AG04450 (cell line): ENCODE measurements at places on chromosomes 3 and 15. TPM values are rescaled to one million over a fixed set of nuclear protein-coding genes. Genes with fewer than 3 reads are reported as not detected.
A peak's percentile ranks its signal among the peaks of the same experiment; 100 is the strongest.

GRCh38 chr15:73873889-73874511 lies 636 bp downstream of the TBC1D21 start:
- peak; percentile 18 for DNase-seq

- DNase-seq, result no peak
Observed at GRCh38 chr3:134642445-134643149, 8.2 kb downstream of the KY start.

GRCh38 chr3:188353426-188353825 lies 199.5 kb downstream of the LPP start:
- no peak for DNase-seq

- no peak for DNase-seq
Observed at GRCh38 chr3:101104321-101104720, 111.1 kb upstream of the ABI3BP start.

DNA sequence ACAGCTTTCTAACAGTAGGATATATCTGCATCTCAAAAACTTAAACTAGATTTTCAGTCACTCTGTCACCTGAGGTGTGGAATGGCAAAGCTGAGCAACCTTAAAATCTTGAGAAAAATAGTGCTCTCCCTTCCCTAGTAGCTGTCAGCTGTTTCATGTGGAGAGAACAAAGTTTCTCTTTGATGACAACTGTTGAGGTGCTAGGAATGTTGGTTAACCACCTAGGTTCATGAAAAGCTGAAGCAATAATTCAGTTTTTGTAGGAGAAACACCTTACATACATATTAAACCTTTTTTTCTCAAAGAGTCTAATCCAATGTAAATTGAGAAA lies 40.8 kb downstream of the TCF12 start:
- no peak for DNase-seq

GRCh38 chr15:96002890-96003859 lies 327.3 kb upstream of the NR2F2 start:
- no peak for DNase-seq

GRCh38 chr3:51686512-51687215 lies 15.6 kb downstream of the TEX264 start:
- DNase-seq, result no peak

DNA sequence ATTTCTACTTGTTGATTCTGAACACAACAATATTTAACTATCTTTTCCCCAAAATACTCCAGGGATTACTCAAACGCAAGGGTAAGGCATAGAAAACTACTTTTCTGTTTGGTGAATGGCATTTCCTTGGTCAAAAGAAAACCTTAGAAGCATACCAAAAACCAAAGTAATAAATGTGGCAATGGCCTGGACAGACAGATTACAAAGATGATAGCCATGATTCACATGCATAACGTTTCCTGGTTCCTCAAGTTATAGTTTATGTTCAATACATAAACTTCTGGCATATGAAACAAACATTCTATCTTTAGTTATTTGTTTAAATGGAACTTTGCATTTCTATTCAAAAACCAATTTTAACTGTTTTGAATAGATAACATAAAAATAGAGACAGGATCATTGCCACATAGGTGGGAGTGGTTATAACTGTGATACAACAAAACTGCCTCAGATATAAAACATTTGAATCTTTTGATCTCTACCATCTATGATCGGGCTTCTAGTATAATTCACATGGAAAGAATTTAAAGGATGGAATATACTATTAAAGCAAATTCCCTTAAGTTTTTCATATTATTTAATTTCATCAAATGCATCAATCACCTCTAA lies 32.1 kb downstream of the FOXP1 start:
- DNase-seq, result no peak

DNA sequence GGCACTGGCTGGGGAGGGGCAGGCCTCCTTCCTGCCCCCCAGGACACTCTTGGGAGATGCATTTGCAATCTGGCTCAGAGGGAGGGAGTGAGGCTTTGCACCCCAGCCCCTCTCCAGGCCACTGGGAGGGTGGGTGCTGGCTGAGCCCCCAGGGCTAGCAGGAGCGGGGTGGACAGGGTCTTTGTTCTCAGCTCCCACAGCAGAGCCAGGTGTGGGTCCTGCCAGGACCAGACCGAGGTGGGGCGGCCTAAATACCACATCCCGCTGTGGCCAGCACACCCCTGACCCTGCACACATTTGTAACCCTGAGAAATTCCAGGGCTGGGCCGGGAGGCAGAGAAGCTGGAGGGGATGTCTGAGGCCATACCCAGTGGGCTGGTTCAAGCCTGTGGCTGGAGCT lies 41.0 kb downstream of the STARD5 start:
- no peak for DNase-seq

DNA sequence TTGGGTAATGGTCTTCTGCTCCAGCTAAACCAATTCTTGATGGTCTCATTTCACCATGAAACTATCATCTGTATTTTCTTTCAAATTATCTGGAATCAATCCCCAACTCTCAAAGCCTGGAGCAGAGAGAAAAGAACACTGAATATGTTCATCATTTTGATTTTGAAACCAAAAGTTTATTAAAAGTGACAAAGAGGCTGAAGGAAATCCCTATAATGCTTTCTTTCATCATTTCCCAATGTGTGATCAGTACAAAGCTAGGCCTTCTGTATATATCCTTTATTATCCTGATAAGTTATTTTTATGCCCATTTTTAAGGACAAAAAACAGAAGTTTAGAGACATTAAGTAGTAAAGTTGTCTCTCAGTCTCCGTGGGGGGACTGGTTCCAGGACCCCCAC lies 50.1 kb upstream of the MBNL1 start:
- no peak for DNase-seq

DNA sequence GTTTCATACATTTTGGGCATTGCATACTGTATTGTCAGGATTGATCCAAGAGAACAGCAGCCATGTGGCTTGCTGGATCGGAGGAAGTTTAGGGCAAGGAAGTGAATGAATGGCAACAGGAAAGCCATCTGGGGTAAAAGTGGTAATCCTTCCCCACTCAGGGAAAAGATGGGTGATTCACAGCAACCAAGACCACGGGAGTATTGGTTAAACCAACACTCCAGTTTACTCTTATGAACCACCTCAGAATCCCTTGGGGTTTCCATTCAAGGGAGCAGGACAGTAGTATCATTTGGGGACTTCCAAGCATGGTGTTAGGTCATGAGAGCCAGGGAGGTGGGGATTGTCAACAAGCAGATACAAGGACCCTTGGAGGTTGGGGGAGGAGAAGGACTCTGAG lies 25.2 kb upstream of the ZBTB38 start:
- DNase-seq, result no peak

- DNase-seq, result no peak
Observed at GRCh38 chr3:129348734-129349133, 70.1 kb downstream of the HMCES start.

- no peak for DNase-seq
Observed at GRCh38 chr15:66705277-66706146, 3.5 kb downstream of the SMAD6 start.

DNA sequence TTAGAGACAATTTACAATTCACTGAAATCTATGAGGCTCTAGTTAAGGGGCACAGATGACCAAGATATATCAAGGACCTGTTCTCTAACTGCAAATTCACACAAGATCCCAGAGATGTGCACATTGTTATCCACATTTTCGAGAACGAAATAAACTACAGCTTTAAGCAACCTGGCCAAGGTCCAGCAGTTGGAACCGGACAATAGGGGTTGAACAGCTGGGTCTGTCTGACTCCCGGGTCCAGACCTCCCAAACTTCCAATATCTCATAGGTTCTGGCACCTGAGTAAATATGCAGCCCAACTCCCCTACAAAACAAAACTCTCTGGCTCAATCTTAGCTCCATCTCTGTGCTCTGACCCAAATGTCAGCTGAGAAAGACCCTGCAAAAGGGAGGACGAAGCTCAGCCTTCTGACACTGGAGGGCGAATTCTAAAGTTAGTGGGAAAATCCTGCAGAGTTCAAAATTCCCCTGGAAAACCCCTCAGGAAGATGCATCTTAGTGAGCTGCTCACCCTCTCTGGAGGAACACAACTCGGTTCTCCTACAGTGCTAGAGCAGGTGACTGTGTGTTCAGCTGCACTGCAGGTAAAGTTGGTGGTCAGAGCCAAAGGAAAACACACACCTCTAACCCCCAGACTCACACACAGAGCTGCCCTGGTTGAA lies 14.2 kb upstream of the SPATA12 start:
- no peak for DNase-seq

DNA sequence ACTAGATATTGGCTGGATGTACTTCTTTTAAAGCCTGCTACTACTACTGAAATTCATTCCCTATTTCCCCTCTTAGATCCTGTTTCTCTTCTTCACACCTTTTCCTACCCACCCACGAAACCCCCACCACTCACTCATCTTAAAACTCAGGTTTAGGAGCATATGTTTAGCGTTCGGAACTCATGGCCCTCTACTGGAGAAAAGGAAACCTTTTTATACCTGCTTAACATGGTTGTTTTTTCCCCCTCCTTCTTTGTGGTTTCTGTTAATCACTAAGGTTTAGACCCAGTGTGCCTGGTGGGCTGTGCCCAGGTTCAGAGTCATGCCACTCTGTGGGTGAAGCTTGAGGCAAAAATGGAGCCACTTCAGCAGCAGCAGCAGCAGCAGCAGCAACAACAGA lies 2.6 kb downstream of the ARID3B start:
- DNase-seq, result no peak

DNA sequence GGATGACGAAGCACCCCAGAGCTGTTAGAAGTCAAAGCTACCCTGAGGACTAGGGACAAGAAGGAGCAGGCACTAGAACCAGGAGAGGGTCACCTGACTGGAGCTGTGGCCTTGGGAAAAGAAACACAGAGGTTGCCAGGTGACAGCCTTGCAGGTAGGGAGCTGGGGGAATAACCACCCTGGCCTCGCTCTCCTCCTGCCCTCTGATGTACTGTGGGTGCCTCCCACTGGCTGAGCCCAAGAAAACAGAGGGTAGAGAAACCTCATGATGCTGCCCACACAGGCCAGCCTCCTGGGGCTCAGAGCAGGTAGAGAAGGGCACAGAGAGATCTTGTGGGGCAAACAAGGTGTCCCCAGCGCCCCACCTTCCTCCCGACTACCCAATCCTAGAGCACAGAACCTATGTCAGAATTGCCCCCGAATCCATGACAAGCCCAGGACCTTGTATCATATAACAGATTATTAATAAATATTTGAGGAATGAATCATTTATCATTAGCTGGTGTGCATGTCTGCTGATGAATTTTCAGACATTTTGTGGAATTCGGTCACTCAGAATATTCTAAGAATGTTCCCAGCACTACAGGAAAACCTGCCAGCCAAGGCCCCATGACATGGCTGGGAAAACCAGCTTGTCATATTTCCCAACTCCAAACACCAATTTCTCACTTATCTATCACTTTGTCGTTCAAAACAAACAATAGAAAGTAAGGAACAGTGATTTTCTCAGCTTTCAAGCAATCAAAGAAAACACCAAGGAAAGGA lies 59.8 kb upstream of the MEX3B start:
- no peak for DNase-seq

- DNase-seq, result peak; percentile 11
Observed at GRCh38 chr3:130626049-130626448, 109.1 kb downstream of the COL6A6 start.

DNA sequence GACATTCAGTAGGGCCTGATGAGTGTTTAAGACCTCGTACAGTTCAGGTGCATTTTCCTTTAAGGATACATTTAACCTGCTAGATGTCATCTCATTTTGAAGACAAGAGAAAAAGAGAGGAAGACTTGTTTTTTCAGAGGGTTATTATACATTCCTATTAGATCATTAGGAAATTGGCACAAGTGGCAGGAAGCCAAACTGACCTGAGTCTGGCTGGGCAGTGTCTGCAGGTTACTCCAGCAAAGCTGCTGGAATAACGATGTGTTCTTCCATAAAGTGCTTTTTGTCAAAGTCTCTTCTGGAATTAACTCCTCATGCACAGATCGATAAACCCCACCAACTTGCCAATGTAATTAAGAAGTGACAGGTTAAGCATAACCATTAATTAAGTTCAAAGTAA lies 396.4 kb upstream of the TPRG1 start:
- no peak for DNase-seq

GRCh38 chr3:33900809-33901505 lies 102.5 kb downstream of the PDCD6IP start:
- DNase-seq, result no peak

DNA sequence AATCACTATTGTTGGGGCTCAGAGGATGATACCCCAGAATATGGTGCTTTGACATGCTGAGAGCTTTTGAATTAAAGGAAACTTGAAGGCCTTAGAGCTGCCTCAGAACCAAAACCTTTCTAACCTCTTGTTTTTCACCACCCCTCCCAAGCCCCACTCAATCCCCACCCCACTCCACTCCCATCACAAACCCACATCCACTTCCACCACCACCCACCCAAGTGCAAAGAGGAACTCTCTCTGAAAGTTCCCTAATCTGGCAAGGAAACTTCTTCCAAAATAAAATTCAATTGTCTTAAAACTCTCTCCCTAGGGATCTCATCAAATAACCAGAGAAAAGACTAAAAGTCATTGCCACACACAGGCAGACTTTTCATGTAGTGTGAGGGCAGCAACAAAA lies 301.2 kb upstream of the ARHGEF26 start:
- DNase-seq, result no peak

- DNase-seq, result no peak
Observed at GRCh38 chr3:170869239-170869590, 780 bp downstream of the RPL22L1 start.

DNA sequence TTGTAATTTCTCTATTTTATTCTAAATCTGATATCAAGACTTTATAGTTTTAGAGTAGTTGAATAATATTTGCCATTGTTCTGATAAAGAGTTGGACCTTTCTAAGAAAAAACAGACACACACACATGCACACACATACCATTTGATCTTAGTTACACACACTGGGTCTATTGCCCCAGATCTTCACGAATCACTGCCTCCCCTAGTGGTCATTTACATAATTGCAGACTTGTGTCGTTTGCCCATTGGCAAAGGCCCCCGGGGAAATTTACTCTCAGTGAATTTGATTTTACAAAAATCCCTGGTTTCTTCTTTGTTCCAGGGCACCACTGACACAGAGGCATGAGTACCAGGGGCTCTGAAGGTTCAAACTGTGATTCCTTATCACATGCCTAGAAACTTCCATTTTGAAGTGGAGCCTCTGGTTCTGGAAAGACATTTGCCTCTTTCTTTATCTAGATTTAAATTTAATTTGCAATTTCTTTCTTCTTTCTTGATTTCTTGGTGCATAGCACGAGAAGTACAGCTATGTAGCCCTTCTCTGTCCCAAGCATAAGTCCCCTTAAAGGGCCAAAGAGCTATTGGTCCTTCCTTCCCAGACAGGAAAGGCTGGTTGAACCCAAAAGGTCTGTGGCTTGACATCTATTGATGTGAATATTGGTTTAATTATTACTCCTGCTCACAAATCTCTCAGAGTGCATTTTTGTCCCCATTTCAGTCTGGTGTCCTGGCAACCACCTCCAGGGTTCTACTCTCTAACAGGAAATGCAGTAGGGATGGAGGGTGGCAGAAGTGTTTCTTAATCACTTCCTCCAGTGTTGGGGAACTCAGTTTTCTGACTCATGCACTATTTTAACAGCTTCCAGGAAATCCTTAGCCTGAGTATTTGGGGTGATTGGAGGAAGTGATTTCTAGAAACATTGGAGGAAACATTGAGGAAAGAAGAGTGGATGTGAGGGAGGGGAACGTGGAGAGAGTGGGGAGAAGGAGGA lies 32.4 kb upstream of the SLC6A11 start:
- DNase-seq, result no peak

The PLA2G4F gene
- not detected in 2 replicates for polyA plus RNA-seq

The BCL2A1 gene
- polyA plus RNA-seq, result 2.7 and 2.9 TPM in 2 replicates

The KAT2B gene
- 4.6 and 5.5 TPM in 2 replicates for polyA plus RNA-seq

The SEMA6D gene
- 7.9 and 10.7 TPM in 2 replicates for polyA plus RNA-seq

The GPR149 gene
- not detected in 2 replicates for polyA plus RNA-seq

The ACKR4 gene
- 0.10 and 0.20 TPM in 2 replicates for polyA plus RNA-seq
